Mucosa of gallbladder (tissue), 1 donor: ENCODE measurements at places on chromosomes 6 and 20.

- DNase-seq, result no peak
Observed at GRCh38 chr6:131387562-131388447, 185.2 kb upstream of the ARG1 start.

DNA sequence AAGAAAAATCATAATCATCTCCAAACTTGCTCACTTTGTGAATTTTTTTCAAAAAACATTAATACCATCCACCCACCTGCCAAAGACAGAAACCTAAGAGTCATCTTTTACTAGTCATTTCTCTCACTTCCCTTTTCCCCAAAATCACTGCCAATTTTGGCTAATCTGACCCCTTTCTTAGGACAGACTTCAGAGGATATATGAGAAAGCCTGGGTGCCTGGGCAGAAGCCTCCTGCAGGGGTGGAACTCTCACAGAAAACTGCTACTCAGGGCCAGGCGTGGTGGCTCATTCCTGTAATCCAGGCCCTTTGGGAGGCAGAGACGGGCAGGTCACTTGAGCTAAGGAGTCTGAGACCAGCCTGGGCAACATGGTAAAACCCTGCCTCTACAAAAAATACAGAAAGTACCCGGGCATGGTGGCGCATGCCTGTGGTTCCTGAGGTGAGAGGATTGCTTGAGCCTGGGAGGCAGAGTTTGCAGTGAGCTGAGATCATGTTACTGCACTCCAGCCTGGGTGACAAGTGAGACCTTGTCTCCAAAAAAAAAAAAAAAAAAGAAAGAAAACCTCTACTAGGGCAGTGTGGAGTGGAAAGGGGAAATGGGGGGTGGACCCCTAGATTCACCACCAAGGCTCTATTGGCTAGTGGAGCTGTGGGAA is 3.8 kb downstream of the DEK start:
- no peak for DNase-seq

DNA sequence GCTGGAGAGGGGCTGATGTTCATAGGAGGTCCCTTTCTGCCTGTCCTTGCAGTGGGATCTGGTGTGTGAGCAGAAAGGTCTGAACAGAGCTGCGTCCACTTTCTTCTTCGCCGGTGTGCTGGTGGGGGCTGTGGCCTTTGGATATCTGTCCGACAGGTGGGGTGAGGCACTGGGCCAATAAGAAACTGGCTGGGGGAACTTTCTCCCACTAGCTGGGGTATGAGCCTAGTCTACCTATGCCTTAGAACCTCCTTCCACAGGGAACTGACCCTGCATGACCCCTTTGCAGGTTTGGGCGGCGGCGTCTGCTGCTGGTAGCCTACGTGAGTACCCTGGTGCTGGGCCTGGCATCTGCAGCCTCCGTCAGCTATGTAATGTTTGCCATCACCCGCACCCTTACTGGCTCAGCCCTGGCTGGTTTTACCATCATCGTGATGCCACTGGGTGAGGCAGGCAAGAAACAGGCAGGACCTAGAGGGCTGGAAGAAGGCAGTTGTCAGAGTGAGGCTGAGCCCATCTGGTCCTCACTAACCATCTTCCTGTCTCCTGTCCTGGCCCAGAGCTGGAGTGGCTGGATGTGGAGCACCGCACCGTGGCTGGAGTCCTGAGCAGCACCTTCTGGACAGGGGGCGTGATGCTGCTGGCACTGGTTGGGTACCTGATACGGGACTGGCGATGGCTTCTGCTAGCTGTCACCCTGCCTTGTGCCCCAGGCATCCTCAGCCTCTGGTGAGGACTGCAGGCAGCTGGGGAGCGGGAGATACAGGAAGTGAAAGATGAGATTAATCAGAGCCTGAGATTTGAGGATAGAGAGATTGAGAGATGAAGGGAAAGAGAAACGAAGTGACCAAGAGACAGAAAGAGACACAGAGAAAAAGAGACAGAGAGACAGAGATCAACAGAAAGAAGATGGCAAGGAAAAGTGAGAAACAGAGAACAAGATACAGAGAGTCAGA is 1.6 kb downstream of the SLC22A7 start:
- no peak for DNase-seq

DNA sequence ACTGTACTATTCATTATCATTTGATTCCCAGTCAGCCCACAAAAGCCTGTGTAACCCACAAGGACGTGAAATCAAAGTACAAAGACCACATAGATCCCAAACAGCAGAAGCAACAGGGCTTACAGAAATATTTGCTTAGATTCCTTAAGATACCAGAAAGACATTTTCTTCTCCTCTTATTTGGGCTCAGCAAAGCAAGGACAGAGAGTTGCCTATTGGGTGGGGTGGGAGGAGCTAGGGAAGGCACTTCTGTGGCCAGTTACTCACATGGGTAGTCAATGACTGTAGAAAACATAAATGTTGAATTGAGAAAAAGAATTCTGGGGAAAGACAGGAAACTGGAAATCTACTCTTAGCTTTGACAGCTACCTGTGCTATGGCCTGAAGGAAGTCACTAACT is 19.8 kb downstream of the PDE7B start:
- DNase-seq, result no peak

DNA sequence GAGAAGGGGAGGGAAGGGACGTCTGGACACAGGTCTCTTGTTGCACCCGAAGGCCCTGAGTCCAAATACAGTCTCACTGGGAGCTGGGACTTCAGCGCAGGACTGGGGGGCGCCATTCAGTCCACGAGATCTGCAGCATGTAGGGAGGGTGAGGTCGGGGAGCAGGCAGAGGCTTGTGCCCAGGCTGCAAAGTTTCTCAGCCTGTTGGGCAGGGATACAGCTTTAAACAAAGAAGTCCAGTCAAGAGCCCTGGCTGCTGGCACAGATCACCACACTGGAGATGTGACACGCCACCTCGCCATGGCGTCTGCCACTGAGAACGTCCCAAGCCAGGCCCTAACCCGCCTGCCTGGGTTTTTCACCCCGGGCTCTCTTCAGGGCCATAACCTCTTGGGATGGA is 256.6 kb downstream of the DLL1 start:
- no peak for DNase-seq

DNA sequence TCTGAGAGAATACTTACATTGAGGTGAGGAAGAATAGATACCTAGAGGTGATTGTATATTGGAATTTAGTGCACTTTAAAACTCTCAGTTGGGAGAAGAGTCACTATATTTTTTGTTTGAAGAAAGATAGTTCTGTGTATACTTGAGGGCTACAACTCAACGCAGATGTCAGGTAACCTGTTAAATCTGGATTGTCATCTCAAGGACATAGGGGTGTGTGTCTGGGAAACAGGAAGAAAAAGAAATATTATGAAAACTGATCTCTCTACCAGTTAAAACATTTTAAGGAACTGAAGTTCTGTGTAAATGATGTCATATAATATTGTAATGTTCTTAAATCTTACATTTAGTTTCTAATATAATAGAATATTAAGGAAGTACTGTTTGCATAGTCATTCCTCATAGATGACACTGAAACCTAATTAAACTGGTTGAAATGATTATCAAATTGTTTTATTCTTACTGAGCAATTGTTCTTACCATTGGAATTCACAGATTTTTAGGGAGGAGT is 86.2 kb downstream of the SMAP1 start:
- DNase-seq, result no peak

DNA sequence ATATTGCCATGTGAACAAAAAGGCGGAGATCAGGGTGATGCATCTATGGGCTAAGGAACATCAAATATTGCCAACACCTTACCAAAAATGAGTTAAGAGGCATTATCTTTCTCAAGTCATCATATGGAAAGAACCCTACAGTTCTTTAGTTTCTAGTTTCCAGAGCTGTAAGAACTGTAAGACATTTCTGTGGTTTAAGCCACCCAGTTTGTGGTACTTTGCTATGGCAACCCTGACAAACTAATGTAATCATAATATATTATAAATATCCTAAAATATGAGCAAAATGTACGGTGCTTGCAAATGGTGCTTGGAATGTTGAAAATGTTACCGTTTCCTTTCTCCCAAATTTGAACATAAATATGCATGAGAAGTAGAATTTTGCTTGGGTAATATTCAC is 349.6 kb downstream of the PHF3 start:
- no peak for DNase-seq

DNA sequence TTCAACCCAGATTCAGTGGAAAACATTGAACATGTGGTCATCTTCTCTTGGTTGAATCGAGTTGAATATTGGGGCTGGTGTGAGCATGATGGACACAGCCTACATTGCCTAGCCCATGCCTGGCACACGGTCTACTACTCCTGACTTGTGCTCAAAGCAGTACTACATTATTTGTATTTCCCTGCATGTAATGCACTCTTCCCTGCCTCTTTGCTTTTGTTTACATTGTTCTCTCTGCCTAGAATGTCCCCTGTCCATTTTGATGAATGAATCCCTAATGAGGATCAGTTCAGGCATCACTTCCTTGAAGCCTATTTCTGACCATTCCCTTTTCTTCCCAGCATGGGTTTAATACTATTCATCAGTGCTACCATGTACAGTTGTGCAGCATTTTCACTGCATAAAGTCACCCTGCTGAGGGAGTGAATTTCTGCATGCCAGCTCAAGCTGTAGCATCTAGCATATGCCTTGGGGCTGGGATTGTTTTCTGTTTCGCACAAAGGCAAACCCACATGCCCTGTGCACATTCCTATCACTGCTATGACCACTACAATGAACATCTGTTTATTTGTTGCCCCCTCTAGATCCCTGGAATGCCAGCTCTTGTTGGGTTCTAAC is 75.3 kb upstream of the CCN6 start:
- no peak for DNase-seq

GRCh38 chr20:4095639-4096038 is 80.3 kb upstream of the RNF24 start:
- DNase-seq, result no peak

DNA sequence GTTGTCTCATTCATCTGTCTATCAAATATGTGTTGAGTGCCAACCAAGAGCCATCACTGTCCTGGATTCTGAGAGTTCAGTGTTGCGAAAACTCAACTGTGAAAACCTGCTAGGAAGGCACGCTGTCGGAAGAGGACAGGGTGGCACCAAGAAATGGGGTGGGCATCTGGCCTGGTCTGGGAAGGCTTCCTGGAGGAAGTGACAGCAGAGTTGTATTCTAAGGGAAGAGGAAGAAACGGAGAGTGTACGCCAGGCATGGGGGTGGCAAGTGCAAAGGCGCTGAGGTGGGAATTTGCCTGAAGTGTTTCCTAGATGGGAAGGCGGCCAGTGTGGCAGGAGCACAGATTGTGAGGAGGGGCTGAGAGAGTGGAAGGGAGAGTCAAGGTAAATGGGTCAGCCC is 91.2 kb downstream of the ANKRD60 start:
- DNase-seq, result no peak

GRCh38 chr20:59774204-59774641 is 159.2 kb downstream of the SYCP2 start:
- DNase-seq, result no peak

DNA sequence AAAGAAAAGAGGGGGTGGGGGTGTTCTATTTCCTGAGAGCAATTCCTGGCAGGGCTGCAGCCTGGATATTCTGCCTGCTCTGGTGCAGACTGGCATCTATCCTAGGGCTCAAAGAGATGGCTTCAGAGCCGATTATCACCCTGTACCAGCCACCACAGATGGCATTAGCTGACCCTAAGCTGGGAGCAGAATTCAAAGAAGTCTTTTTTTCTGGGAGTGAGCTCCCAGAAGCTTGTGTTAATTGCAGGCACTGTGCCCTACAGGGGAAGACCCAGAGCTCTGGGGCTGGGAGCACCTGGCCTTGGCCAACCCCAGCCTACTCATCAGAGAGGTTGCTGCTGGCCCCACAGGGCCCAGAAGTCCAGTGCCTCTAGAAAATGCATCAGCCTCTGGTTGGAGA is 85.9 kb downstream of the PXDC1 start:
- DNase-seq, result no peak

DNA sequence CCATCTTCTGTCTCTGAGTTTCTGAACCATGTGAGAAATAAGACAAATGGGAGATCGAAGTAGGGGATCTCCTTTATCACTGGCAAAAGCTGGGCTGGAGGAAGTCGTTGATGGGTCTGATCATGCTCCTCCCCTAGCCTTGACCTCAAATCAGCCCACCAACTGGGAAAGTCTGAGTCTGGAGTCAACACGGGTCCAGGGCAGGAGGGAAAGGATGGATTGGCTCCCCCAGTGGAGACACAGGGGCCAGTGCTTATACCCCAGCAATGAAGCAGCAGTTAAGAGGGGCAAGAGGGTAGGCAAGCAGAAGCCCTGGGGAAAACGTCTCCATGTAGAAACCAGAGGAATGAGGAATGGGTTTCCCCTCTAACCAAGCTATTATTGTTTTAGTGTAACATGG is 152.6 kb downstream of the TBC1D7 start:
- no peak for DNase-seq

DNA sequence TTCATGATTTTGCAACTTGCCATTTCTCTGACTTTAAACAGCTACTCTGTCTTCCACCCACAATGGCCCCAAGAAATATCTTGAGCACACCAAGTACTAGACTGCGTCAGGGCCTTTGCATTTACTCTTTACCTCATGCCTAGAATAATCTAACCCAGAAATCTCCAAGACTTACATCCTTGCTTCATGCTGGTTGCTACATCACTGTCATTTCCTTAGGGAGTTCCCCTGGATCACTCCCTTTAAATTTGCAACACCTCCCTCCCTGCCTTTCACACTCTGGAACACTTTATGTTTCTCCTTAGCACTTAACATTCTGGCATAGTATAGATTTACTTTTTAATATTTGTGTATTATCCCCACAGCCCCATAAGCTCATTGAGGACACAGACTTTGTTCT is 4.9 kb upstream of the ELOVL5 start:
- DNase-seq, result no peak

DNA sequence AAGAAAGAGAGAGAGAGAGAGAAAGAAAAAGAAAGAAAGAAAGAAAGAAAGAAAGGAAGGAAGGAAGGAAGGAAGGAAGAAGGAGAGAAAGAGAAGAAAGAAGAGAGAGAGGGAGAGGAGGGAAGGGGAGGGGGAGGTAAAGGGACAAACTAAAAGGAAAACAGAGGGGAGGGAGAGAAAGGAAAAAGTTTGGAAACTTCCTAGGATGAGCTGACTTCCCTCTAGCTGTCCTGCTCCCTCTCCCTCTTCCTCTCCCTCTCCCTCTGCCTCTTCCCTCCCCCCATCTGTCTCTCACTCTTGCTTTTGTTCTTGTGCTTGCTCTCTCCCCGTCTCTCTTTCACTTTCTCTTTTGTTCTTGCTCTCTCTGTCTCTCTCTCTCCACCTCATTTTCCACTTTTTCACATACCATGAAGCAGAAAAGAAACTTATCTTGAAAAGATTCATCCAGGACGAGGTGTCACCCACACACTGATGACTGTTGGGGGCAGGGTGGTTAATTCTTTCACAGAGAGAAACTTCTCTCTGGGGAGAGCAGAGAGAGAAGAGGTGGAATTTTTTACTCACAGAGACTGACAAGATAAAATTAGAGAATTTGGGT is 56.4 kb upstream of the DUSP22 start:
- DNase-seq, result no peak
